IPS DF 6.9 (cell line): ENCODE measurements at places on chromosomes 4 and X.

DNA sequence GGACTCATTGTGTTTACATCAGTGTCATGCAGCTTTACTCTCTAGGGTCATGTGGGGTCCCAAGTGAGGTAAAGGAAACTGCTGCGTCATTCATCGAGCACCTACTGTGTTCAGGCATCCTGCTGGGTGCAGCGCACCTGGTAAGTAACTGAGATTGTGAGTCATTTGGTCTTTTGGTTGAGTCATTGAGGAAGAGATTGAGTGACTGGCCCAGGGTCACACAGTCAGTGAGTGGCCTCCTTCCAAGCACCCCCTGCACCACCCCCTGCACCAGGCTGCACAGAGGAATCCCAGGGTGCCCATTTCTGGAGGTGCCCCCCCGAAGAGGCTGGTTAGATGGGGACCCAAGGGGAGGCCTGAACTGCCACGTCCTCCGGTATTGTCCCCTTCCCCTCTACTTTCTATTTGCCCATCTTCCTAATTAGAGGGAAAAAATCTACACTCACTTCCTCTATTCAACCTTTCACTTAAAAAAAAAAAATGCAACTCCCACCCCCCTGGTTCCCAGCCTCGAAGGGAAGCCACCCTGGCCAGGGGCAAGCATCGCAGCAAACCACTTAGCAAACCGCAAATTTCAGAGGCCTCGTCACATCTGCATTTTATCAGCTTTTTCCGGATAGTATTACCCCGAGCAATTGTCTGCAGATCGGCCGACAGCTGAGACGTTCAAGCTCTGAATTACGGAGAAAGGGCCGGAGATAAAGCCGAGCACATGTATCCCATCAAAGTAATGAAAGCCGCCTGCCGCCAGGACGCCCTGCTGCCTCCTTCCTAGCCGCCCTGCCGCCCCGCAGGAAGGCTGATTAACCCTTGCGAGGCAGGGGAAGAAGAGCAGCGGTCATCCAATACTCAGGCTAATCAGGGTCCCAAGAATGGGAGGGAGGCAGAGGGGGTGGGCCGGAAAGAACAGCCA, 96.3 kb upstream of the MSX1 start:
- no peak for DNase-seq

GRCh38 chr4:3252831-3253641, 4.1 kb downstream of the MSANTD1 start:
- no peak for DNase-seq

DNA sequence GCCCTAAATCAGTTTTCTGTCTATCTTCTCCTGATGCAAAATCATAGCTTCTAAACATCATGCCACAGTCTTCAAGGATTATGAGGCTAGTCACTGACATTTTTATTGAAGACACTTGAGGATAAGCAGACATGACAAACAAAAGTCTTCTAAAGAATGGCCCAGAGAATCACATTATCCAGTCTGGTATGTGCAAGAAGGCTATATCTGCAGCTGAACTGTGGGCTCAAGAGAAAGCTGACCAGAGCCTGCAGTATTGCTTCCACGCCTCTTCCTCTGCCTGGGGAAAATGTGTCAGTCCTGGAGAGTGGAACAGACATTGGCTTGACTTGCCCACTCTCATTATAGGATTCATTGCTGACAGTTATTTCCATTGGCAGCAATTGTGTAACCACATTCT, 553.5 kb downstream of the SPOCK3 start:
- DNase-seq: no peak

DNA sequence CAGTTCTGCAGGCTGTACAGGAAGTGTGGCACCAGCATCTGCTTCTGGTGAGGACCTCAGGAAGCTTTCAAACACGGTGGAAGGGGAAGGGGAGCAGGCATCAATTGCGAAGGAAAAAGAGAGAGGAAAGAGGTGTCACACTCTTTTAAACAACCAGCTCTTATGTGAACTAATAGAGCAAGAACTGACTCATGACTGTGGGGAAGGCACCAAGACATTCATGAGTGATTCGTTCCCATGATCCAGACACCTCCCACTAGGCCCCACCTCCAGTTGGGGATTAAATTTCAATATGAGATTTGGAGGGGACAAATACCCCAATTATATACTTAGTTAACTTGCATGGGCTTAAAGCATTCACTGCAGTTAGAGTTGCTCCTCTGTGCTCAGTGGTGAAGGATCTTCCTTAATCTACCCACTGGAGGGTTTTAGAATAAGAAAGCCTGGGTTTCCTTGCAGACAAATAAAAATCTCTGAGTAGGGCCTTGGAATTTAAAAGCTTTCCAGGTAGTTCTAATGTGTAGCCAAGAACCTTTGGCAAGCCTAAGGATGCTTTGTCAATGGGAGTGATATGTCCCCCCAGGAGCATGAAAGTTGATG, 60.0 kb downstream of the SYNPO2 start:
- DNase-seq: no peak

DNA sequence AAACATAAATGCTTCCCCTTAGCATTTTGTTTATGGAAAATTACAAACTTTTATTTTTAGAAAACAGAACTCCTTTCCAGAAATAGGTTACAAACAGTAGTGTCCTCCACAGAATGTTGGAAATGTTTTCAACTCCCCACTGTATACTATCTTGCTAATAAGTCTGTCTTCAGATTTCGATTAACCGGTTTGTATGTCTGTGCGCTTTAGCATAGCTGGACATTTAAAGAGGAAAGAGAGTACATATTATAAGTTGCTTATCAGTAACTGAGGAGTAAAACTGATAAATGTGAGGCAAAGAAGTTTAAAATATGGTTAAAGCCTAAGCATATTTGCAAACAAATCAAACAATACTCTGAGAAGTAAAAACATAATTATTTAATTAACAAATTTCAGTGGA, 3.4 kb downstream of the CXCL8 start:
- no peak for DNase-seq

GRCh38 chr4:147078875-147079658, 133.4 kb upstream of the TTC29 start:
- no peak for DNase-seq

DNA sequence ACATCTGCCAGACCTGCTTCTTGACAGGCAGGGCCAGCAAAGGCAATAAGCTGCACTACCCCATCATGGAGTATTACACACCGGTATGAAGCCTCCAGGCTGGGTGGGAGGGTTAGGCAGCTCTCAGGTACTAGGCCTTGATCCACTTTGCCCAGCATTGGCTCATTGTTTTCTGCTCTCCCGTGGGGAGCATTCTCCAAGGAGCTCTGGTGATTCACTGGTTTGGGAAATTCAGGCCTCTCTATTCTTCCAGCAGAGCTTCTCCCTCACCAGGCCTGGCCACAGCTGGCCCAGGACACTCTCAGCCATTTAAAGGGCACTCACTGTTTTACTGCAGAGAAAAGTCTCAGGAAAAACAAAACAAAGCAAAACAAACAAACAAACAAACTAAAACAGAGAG, 33.0 kb downstream of the DRP2 start:
- DNase-seq: no peak

DNA sequence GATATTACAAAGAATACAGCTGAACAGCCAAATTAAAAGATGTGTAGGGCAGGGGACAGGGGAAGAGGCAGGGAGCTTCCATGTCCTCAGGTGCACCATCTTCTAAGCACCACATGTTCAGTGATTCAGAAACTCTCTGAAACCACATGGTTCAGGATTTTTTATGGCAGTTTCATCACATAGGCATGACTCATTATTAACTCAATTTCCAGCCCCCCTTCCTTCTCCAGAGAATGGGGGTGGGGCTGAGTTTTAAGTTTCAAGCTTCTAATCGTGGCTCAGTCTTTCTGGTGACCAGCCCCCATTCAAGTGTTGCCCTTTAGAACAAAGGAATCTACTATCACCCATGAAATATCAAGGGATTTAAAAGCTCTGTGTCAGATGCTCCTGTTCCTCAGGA, 317.8 kb upstream of the GALNT7 start:
- DNase-seq: no peak

GRCh38 chrX:66632473-66632872, 6.4 kb downstream of the EDA2R start:
- no peak for DNase-seq

- no peak for DNase-seq
Measured at GRCh38 chrX:49725923-49726904, 30.4 kb upstream of the PAGE1 start.
